ENCODE measurements at places on chromosomes 3 and 15.

DNA sequence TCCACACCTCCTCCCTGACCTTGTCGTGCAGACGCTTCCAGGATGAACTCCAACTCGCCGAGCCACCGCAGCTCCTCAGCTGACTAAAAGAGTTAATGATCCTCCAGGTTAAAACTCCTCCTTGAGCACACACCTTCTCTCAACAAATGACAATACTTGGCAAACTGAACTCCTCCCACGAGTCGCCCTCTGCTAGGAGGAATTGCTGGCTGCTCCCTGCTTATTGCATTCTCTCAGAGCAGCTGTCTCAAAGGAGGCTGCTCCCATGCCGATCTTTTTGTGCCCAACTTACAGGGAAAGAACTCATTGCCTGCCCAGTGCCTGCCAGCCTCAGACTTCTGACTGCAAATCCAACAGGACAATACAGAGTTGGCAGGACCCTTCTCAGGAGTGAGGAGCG lies at the start of gene ATP13A4:
TSS of gene ATP13A4 (minus strand) at position 85 of the 400 bp plus-strand sequence. CDS start 96 bp downstream, outside the sequence.
- DNase-seq, result no peak

DNA sequence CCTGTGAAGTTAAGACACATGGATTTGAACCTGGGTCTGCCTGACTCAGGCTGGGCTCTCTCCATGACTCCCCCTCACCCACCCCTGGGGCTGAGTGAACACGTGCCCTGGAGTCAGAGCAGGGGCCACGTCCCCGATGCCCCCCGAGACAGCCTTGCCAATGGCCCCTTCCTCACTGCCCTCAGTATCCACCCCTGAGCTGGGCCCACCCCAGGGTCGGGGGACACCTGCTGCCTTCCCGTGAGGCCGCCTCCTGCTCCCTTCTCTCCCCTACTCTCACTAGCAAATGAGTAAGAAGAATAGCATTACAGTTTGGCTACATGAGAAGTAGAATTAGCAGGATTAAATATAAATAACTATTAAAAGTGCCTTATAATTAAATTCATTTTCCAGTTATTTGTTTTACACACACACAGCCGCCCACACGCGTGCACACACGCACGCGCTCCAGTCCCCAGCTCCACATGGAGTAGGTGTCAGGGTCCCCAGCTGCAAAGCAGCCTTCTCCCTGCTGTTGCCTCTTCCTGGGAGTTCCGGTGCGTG lies 117.4 kb upstream of the LINGO1 start:
- DNase-seq, result no peak

DNA sequence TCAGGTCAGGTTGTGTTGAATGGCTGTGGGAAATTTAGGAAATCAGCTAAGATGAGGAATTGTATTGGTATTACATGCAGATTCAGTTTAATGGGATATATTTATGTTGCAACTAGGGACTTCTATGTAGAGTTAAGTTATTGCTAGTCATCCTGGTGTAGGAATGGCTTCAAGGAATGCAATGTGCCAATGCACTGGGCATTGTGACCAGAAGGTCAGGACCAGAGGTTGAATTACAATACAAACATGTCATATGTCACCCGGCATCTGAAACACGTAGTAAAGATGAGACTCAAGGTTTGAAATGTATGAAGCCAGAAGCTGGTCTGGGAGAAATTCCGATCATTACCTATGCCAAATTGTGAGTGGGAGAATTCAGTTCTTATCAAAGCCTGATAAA lies 11.7 kb upstream of the GAP43 start:
- no peak for DNase-seq

DNA sequence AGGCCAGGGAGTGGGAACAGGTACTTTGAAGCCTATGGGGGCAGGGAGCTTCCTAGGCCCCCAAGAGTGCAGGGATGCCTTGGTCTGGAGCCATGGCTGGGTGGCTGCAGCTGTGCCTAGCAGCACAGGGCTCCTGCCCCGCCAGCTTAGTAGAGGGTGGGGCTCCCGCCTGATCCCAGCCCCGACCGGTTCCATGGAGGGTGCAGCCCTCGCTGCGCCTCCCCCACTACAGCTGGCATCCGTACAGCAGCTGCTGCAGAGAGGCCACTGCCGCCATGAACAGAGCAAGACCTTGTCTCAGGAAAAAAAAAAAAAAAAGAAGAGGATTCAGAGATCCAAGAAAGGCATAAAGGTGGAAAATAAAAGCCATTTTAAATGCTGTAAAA lies 277.2 kb downstream of the UBE2E2 start:
- DNase-seq, result no peak

- DNase-seq, result no peak
Measured at GRCh38 chr15:35992791-35993190, 446.8 kb upstream of the DPH6 start.

GRCh38 chr3:125083776-125084175 lies 28.0 kb upstream of the HEG1 start:
- no peak for DNase-seq

- DNase-seq, result no peak
Measured at GRCh38 chr15:39340903-39341645, 239.8 kb upstream of the THBS1 start.

DNA sequence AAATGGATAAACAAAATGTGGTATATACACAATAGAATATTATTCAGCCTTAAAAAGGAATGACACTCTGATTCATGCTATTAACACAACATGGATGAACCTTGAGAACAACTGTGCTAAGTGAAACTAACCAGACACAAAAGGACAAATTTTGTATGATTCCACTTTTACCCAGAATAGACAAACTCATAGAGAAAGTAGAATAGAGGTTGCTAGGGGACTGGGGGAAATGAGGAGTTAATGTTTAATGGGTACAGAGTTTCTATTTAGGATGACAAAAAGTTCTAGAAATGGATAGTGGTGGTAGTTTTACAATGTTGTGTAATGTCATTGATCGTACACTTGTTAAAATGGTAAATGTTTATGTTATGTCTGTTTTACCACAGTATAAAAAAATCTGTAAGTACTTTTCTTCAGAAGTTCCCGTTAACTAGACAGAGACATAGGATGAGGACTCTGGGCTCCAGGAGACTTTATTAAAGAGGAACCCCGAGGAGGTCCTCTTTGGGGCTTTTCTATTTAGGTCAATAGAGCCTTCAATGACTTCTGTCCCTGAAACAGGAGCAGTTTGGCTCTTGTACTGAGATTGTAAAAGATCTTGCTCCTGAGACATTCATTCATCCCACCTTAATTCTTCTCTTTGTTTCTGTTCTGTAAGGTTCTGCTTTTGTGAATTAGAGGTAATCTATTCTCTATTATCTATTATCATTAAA lies 24.5 kb downstream of the ABHD6 start:
- DNase-seq, result no peak

GRCh38 chr3:126300001-126300760 lies 57.0 kb downstream of the KLF15 start:
- DNase-seq, result no peak

- DNase-seq, result no peak
Measured at GRCh38 chr15:73628976-73629797, 4.0 kb downstream of the NPTN start.

DNA sequence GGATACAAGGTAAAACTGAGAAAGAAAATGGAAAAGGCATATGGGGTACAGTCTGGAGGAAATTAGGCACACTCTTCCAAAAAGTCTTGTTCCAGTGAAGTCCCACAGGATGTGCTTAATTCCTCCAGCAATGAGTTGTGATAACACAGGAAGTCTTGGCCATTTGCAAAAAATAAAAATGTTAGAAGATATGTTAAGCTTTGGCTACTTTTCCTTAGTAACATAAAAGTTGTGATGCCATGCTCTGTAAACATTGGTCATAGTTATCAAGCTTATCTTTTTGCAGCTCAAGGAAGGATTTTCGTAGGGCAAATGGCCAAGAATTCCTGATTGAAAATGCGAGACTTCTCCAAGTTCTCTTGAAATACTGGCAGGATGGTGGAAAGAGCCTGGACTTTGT lies 26.4 kb downstream of the LNP1 start:
- DNase-seq, result no peak

GRCh38 chr3:27577504-27577903 lies 93.3 kb upstream of the SLC4A7 start:
- no peak for DNase-seq

- DNase-seq, result no peak
Measured at GRCh38 chr15:66298803-66299251, 5.5 kb downstream of the DIS3L start.

DNA sequence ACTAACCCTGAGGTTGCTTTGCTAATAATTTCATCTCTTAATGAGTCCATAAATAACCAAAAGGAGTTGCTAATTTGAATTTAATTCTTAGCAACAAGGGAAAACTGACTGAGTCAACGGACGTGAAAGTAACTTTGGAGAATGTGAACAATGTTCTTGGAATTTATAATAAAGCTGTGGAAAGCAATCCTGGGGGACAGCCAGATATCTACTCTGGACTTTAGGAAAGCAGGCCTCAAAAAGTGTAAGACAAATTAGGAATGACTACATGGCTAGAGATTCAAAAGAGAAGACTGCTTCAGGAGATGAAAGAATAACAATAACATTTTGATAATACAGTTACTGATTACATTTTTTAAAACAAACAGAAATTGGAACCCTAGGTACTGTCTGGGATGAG lies 318.4 kb upstream of the COL8A1 start:
- DNase-seq, result no peak

DNA sequence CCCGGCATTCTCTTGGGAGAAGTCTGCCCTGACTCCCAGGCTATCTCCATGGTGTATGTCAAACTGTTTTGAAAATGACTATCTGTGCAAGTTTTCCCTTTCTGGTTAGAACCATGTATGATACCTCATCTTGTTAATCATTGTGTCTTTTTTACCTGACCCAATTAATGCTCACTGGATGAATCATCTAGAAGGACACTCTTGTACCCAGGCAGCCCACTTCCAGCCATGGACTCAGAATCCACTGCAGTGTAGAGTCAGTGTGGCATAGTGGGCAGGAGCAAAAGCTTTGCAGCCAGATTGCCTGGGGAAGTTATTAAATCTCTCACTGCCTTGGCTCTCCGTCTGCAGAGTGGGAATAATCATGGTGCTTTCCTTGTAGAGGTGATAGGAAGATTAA lies 1.2 kb downstream of the FAM3D start:
- DNase-seq, result no peak

DNA sequence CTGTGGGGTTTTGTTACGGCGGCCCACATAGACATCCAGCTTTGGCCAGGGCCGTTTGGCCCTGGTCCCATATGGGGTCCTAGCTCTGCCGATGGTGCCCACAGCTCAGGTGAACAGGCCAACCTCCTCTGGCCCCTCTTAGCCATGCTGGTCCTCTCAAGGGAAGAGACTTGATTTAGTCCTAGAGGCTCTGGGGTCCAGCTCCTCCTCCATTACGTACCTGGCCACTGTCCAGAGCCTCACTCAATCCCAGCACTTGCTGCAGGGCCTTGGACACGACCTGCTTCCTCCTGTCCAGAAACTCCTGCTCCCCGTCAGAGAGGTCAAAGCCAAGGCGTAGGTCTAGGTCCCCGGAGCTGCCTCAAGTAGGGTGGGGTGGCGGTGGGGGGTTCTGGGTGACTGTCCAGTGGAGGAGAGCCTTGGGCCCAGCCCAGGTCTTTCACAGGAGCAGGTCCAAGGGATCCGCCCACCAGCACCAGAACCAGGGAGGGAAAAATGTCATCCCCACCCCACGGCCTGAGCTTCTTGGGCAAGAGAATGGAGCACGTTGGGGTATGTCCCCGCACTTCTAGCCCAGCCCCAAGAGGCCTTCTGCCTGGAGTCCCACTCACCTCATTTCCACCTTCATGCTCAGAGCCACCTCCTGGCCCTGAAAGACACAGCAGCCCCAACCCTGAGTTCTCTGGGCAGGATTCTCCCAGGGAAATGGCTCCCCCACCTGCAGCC lies 6.8 kb downstream of the PLA2G4F start:
- peak; percentile 23 for DNase-seq

GRCh38 chr3:30751610-30752299 lies 142.7 kb downstream of the GADL1 start:
- peak; percentile 15 for DNase-seq

GRCh38 chr15:73317651-73318462 lies 50.9 kb downstream of the HCN4 start:
- no peak for DNase-seq

DNA sequence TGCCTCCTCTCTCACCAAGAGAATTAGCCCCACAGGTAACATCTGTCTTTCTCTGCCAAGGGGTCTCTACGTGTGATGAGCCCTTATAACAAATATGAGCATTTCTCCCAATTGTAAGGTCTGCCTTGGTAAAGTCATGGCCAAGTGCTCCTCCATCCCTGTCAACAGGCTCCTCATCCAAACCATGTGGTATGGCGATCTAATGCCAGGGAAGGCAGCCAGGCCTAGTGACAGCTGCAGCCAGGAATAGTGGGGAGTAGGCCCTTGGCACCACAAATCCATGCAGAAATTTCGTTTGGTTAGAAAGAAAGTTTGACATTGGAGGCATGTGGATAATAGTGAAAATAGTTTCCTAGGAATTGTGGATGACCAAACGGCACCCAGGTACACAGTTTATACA lies 4.7 kb upstream of the LRTM1 start:
- DNase-seq, result no peak

DNA sequence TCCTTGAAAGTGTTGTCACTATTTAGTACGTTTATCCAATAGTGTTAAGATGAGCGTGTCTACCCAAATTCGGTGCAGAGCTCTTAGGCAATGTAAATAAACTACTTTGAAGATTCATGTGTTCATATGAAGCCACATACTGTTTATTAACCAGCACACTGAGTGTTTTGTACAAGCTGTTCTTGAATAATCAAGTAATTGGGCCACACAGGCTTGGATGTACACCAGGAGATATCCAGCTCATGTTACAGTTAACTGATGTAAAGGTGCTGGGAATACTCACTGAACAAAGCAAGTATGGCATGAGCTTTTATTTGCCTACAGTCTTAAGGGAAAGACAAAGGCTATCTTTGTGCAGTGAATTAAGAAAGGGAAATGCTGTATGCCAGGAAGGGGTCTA lies 632 bp upstream of the DHX36 start:
- DNase-seq, result no peak

DNA sequence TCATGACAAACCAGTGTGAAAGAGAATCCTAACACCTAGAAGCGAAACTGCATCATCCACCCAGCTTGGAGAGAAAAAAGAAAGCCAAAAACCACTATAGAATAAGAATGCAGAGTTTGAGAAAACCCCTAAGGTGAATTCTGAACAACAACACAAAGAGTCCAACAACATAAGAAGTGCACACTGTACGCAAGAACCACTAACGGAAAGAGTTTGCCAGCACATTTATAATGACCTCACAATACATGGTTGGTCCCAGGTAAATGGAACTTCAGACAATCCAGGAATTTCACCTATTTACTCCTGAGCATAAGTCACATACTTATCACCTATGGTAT lies 128.3 kb upstream of the BHLHE40 start:
- no peak for DNase-seq

DNA sequence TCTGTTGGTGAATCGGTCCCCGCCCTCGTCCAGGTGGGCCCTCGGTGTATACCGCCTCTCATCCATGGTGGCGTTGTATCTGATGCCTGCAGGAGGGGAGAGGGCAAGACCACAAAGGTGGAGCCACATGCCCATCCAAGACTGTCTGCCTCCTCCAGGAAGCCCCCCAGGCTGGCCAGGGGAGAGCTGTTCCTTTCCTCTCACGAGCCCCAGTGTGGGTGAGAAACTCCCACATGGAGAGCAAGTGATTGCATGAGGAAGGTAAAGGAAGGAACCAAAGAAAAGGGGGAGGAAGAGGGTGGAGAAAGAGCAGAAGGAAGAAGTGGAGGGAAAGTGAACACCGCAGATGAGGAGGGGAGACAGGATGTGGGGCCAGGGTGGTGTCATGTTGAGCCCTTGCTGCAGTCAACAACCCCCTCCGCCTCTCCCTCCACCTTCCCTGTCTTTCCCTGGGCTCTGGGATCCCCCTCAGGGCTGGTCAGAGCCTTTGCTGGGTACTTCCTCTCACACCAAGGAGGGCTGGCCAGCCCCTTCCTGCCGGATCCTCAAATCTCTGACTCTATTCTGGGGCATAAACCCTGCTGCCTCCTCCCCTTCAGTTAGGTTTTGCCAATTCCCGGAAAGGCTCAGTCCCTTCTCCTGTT lies 49.3 kb downstream of the FEM1B start:
- DNase-seq, result no peak

All from HuH-7 (cell line).